Islet precursor cell (in vitro differentiated cells): ENCODE measurements at places on chromosomes 1 and 21.
A peak's percentile ranks its signal among the peaks of the same experiment; 100 is the strongest.

DNA sequence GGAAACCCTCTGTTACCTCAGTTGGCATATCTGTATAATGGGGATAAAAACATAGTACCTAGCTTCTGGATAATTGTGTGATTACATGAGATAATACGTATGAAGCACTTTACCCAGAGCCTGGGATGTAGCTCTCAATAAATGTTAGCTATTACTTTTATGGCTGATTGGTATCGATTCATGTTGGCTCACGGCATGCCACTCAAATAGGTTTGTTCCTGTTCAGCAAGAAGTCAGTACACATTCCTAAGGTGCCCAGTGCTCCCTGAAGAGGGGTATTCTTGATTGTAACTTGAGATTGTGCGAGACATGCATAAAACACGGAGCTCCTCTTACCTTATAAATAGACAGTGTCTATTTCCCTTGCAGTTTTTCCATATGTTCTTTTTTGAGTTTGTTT lies 78.5 kb upstream of the GALNT2 start:
- no peak for DNase-seq

DNA sequence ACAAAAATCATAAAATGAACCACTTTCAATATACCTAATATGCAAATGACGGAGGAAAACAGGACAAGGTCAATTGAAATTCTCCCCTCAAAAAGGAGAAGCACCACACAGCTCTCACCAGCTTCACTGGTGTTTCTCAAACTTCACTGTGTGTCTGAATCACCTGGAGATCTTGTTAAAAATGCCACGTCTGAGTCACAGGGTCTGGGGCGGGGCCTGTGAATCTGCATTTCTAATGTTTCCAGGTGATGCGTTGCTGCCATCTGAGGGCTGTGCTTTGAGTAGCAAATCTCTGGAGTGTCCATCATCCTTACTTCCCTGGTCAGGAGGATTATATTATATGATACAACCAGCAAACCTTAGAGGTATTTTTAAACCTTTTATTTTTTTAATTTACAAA lies 9.0 kb downstream of the CLDN19 start:
- peak; percentile 63 for DNase-seq

- no peak for DNase-seq
These were observed 76.3 kb upstream of the BEND5 start for GRCh38 chr1:48853006-48853405.

DNA sequence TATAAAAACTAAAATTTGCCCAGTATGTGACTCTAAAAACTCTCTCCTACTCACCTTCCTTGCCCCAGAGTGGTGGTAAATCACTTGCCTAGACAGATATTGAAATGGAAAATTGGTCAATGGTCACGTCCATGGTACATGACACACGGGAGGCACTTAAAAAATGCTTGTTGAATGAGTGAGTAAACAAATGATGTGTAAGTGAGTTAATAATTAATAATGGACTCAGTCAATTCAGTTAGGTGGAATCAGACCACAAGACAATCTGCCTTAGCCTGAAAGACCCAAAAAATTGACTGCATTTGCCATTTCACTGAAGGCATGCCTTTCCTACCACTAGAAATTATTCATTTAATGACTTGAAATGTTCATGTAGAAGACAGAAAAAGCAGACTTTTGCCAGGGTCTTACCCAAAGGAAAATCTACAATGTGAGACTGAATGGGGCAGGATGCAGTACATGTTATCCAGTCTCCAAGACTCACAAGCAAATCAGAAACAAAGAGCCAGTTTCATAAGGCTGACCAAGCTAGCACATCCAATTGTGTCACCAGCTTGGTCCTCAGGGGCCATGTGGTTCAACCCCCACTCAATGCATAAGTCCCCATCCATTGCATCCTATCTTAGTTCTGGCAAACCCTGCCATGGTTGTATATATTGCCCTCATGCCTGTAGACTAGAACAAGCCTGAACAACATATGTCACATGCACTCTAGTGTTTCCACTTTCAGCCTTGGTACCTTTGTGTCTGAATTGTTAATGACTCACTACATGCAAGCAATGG lies 73.6 kb downstream of the TBX15 start:
- DNase-seq: no peak

DNA sequence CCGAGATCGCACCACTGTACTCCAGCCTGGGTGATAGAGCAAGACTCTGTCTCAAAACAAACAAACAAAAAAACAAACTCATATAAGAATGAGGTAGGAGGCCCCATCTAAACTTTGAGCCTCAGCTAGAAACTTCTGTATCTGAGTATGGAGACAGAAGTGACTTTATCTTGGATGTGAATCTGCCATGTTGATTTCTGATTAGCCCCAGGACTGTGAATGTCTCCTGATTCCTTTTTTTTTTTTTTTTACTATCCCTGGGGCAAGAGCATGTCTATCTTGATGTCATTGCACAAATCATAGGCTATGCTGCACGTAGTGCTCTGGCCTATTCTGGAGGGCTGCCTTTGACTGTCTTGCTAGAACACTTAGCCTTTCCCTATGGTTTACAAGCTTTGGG lies 211.0 kb downstream of the PTPRU start:
- no peak for DNase-seq

DNA sequence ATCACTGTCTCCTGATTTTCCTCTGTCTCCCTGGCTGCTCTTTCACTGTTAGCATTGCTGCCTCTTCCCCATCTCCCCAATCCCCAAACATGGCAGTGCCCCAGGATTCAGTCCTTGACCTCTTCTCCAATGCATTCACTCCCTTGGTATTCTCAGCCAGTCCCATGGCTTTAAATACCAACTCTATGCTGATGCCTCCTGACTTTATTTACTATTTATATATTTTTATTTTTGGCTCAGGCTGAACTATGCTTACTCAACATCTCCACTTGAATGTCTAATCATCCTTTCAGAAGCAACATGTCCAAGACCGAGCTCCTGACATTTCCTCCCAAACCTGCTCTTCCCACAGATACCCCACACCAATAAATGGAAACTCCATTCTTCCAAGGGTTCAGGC lies 26.3 kb downstream of the NMNAT2 start:
- no peak for DNase-seq
